Right ventricle myocardium superior (tissue), 1 donor: ENCODE measurements at places on chromosomes 3 and 15. TPM values are rescaled to one million over a fixed set of nuclear protein-coding genes. Genes with fewer than 3 reads are reported as not detected.

DNA sequence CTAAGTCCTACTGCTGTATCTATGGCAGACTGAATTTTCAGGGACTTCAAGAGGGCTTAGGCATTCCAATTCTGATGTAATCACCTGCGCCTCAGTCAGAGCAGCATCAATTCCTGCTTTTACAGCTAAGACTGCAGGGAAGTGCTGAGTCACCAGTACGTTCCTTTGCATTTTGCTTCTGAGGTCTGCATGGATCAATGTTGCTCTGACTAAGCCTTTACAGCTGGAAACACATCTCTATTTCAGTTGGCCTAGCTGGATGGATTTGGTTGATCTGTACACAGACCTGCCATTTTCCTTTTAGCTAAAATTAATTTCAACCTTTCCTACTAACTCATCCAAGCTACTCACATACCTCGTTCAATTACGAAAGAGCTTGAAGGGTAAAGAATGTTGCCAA is 51.3 kb downstream of the ETV5 start:
- DNase-seq: no peak

GRCh38 chr3:13185737-13186434 is 112.7 kb upstream of the IQSEC1 start:
- no peak for DNase-seq

DNA sequence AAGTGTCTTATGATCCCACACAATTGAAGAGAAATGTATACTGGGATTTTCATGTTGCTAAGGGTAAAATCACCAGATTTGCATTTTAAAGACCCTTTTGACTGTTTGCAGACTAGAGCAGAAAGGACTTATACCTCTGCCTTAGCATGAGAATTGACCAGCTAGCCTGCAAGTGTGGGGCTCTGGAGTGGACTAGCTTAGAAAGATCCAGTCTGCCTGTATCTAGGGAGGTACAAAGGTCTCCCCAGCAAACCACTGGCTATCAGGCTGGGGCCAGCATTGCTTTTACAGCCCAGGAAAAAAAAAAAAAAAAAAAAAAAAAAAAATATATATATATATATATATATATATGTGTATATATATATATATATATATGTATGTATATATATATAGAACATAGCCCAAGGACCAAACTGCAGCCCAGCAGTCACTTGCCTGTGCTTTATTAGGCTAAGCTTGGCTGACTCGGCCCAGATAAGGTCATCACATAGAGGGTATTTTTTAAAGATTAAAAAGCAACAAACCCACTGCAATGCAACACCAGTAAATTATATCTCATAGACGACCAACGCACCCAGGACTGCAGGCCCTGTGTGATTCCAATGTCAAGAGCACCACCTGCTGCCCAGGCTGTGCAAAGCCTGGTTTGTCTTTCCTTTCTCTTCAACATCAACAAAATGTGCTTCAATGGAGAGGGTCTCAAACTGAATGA is 63.7 kb downstream of the DCLK3 start:
- peak; percentile 57 for DNase-seq

DNA sequence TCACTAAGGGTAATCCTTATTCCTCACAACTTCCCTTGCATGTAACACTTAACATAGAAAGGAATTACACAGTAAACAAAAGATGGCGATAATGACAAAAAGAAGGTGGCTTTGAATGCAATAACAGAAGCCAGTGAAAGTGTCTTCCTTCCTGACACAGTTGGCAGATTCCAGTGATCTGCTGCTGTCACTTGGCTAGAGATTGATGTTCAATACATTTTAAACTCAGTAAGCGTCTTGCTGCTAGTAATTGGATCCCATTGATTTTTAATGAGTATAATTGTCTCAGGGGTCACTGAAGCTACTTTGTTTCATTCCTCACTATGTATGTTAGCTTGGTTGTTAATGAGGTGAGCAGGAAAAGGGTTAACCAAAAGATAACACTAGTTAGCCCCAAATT is 692.7 kb downstream of the NTRK3 start:
- no peak for DNase-seq

DNA sequence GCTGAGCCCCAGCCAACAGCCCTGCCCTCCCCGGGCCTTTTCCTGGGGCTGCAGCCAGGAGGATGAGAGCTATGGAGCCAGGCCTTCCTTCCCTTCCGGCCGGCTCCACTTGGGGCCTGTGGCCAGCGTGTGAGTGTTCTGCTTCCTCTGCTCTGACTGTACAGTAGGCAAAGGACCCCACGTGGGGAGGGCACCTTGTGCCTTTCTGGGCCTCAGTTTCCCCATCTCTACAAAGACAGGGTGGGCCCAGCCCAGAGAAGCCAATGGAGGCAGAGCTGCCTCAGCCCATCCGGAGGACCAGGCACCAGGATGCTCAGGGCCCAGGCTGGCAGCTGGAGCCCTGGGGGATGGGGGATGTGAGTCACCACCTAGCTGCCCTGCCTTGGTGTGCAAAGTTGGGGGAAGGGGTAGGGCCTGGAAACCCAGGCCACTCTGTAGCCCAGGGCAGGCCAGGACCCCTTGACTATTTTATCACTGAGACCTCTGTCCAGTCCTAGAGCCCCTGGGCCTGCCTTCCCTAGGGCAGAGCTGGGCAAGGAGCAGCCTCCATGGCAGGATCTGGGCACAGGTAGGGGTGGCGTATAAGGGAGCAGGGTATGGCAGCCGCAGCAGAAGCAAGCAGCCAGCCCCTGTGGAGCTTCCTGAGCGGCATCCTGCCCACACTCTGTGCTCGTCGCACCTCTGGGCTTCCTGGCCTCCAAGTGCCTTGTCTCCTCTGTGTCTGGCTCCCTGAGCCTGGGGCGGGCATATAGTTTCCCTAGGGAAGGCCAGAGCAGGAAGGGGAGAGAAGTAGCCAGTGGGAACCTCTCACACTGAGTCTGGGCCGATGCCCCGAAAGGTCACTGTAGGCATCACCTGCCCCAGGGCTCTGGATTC is 1.8 kb downstream of the PSTPIP1 start:
- peak; percentile 75 for DNase-seq

DNA sequence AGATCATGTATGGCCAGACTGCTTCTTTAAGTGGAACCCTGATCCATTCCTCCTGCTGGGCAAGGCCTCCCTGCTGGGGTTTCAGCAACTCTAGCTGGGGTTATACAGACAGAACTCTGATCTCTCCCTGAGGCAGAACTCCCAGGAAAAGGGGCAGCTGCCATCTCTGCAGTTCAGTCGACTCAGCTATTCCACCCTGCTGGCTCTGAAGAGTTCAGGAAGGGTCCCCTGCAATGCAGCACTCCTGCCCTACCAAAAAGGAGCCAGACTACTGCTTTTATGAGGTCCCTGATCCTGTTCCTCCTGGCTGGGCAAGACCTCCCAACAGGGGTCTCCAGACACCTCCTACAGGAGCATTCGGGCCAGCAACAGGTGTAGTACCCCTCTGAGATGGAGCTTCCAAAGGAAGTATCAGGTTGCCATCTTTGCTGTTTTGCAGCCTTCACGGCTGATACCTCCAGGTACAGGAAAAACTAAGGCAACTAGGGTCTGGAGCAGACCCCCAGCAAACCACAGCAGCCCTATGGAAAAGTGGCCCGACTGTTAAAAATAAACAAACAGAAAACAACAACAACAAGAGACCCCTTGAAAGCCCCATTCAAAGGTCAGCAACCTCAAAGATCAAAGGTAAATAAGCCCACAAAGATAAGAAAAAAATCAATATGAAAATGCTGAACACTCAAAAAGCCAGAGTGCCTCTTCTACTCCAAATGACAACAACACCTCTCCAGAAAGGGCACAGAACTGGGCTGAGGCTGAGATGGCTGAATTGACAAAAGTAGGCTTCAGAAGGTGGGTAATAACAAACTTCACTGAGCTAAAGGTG is 14.2 kb upstream of the CP start:
- no peak for DNase-seq

- DNase-seq: no peak
Observed at GRCh38 chr3:38000965-38001455, 10.4 kb downstream of the VILL start.

DNA sequence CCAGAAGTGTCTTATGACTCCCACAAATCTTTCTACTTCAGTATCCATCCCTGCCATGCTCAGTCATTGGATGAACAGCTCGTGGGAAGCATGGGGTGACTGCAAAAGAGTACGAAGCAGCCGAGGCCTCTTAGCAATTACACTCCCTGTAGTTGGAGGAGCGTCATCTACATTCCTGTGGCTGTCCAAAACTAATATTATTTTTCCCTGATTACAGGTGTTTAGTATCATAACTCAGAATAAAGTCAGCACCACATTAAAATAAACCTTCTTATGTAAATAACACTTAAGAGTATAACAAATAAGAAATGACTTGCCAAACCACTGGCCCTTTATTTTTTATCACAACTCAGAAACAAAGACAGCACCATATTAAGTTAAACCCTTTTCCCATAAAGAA is 141.5 kb downstream of the PLOD2 start:
- no peak for DNase-seq

GRCh38 chr3:175198991-175199783 is 340.1 kb downstream of the NAALADL2 start:
- DNase-seq: no peak

DNA sequence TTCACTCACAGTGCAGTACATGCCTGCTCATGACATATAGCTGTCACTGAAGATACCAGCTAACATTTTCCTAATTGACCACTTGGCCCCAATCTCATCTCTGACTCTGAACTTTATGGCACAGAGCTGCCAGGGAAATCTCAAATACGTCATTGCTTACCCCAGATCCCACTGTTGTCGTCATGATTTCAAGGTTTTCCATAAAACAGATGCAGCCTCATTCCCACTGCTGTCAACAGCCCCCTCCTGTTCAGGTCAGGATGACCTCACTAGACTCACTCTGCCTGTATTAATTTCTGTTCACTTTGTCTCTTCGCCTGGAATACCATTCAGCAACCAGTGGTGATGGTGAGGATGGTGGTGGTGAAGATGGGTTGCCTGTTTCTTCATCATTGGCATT is 262.6 kb upstream of the TPM1 start:
- DNase-seq: no peak

- no peak for DNase-seq
Observed at GRCh38 chr15:85500729-85501128, 120.3 kb downstream of the AKAP13 start.

GRCh38 chr15:40982855-40983254 is 29.6 kb downstream of the CHAC1 start:
- DNase-seq: no peak

DNA sequence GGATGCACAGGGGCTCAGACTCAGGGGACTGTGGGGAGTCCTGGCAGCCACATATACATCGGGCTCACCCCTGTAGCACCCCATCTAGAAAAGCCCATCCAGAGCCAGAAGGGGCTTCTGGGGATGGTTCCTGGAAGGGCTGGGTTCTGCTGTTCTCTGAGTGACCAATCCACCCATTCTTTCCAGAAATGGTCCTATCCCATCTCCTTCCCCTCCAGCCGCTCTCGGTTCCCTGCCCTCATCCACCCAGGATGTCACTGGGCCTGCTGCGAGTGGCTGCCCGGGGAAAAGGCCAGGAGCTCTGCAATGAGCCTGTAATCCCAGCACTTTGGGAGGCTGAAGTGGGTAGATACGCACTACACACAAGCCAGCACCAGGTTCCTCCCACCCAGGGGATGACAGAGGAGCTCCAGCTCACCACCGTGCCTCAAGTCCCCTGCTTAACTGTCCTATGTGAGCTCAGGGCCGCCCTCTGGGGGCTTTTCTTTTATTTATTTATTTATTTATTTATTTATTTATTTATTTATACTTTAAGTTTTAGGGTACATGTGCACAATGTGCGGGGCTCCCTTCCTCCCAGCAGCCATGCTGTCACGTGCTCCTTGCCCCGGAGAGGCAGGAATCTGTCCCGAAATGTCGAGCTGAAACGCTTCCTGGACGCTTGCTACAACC is 13.6 kb upstream of the CSK start:
- no peak for DNase-seq

DNA sequence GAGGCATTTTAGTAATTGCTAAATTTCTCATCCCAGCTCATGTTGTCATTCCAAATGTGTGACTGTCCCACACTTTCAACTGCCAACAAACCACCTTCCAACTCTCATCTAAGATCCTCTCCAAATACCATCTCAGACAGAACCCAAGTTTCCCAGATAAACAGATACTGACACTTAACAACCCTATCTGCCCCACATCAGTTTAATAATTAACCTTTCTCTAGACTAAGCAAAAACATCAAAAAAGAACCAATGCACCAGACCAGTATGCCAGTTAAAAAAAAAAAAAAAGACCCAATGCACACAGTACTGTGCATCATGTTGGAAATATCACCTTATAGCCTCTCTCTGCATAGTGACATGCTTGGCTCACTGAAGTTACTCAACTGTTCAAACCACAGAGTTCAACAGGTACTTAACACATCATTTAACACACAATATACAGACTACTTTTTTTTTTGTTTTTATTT is 5.5 kb downstream of the SFMBT1 start:
- DNase-seq: no peak

DNA sequence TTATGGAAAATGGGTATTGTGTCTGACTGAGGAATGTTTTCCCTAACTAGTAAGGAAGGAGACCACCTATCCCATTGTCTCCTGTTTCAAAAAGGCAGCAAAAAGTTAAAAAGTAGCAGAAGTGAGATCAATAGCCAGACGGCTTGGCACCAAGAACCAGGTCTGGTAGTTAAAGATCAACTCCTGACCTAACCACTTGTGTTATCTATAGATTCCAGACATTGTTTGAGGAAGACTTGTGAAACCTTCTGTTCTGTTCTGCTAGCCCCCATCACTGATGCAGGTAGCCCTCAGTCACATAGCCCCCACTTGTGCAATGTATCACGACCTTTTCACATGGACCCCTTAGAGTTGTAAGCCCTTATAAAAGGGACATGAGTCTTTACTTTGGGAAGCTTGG is 46.3 kb upstream of the C2CD4B start:
- no peak for DNase-seq

- DNase-seq: no peak
Observed at GRCh38 chr3:112804021-112804420, 42.6 kb downstream of the CD200R1L start.

GRCh38 chr15:79212589-79213157 is 69.8 kb upstream of the ANKRD34C start:
- no peak for DNase-seq

PLA2G4E gene
- total RNA-seq: not detected

SMAD6 gene
- total RNA-seq: 14.1 TPM

NLGN1 gene
- 7.8 TPM for total RNA-seq

BOC gene
- total RNA-seq: 7.4 TPM

RNU5B-1 gene
- 55.4 TPM for total RNA-seq

PRTG gene
- total RNA-seq: 0.67 TPM

CISH gene
- total RNA-seq: 8.0 TPM
